Kasumi-1 (cell line): ENCODE measurements at places on chromosomes 16 and 17.

DNA sequence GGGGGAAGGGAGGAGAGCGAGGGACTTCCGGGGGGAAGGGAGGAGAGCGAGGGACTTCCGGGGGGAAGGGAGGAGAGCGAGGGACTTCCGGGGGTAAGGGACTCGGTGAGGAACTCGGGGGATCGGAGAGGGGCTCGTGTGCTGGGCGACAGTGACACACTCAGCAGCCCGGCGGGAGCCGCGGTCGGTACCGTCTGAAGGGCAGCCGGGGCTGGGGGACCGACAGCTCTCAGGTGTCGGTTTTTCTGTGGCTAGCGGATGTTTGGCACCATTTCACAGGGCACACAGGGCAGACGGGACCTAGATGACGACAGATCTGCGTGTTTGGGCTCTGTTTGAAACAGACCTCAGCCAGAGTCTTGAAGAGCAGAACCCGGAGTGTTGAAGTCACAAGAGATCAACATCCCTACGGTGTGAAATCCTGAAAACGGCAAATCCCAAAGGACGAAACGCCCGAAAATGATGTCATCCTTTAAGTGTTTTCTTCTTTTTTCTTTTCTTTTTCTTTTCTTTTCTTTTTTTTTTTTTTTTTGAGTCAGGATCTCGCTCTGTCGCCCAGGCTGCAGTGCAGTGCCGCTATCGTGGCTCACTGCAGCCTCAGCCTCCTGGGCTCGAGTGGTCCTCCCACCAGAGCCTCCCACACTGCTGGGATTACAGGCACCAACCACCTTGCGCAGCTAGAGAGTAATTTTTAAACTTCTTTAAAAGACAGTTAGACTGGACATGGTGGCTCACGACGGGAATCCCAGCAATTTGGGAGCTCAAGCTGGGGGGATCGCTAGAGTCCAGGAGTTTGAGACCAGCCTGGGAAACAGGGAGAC, 23.9 kb downstream of the ZNF778 start:
- DNase-seq, result peak; percentile 81

DNA sequence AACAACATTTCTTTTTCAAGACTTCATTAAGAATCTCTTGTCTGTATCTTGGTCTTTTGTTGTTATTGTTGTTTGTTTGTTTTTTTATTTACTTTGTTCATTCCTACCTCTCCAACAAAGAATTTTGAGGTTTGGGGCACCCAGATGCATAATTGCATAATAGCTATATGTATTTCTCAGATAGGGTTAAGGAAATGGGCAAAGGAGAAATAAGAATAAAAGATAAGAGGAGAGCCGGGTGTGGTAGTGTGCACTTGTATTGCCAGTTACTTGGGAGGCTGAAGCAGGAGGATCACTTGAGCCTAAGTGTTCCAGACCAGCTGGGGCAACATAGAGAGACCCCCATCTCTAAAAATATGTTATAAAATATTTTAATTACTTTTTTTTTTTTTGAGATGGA, 30.5 kb downstream of the CDH1 start:
- DNase-seq, result no peak

DNA sequence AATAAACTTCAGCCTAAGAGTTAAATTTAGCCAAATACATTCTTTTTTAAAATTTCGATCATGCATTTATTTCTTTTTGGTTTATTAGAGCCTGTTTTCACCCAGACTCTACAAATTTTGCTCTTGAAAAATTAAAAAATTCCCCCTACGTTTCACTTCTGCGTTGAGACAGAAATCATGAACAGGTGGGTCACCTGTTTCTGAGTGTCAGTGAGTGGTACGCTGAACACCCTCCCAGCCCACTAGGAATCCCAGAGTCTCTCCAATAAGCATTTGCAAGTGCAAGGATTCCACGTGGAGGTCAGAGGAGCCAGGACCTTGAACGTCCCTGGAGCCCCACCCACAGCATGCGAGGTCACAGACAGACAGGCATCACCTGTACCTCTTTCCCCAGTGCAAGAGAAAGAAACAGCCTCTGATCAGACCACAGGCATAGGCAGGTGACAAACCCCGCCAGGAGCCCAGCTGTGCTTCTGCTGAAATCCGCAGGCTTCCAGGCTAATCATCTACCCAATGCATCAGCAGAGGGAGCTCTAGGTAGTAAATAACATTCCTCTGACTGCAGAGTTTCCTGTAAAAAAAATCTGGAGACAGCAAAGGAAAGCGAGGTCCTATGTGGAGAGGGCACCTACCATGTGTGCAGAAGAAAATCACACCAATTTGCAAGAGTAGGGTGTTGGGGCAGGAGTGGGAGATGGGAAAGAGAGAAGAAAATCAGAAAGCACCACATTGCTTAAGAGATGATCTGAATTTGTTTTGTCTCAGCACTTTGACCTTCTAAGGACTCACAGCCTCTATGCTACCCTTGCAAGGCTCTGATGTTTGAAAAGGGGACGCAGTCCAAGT, 5.9 kb upstream of the XYLT1 start:
- peak; percentile 18 for DNase-seq

GRCh38 chr17:52762147-52762793, 603.8 kb upstream of the CA10 start:
- no peak for DNase-seq

DNA sequence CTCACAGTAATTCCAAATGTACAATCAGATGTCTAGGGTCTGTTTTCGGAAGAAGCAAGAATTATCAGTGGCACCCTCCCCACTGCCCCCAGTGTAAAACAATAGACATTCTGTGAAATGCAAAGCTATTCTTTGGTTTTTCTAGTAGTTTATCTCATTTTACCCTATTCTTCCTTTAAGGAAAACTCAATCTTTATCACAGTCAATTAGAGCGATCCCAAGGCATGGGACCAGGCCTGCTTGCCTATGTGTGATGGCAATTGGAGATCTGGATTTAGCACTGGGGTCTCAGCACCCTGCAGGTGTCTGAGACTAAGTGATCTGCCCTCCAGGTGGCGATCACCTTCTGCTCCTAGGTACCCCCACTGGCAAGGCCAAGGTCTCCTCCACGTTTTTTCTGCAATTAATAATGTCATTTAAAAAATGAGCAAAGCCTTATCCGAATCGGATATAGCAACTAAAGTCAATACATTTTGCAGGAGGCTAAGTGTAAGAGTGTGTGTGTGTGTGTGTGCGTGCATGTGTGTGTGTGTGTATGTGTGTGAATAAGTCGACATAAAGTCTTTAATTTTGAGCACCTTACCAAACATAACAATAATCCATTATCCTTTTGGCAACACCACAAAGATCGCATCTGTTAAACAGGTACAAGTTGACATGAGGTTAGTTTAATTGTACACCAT, 59.7 kb downstream of the HLF start:
- DNase-seq, result no peak

DNA sequence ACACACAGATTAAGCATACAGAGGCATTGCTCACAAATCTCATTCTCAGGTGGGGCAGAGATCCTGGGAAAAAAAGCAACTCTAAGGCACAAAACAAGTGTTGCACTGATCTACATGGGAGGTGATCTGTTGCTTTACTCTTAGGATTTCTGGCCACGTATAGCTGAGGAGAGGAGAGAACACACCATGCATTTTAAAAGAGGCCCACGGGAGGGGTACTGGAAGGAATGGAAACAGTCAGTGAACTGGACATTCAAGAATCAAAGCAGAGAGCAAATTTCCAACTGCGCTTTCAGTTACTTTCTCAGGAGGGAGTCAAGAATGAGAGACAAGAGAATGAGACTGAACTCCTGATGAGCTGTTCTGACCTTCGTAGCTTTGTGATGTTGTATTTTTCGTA, 1105.9 kb downstream of the CDH8 start:
- no peak for DNase-seq

- no peak for DNase-seq
Observed at GRCh38 chr17:55332296-55333041, 67.7 kb downstream of the HLF start.

GRCh38 chr16:56880685-56881084, 15.7 kb downstream of the SLC12A3 start:
- DNase-seq, result no peak

GRCh38 chr17:70848785-70849184, 679.5 kb downstream of the KCNJ2 start:
- no peak for DNase-seq
